ENCODE measurements at places on chromosomes 5 and 9.

- ATAC-seq = no peak
Observed at GRCh38 chr9:77464661-77465060, 183.5 kb downstream of the GNA14 start.

DNA sequence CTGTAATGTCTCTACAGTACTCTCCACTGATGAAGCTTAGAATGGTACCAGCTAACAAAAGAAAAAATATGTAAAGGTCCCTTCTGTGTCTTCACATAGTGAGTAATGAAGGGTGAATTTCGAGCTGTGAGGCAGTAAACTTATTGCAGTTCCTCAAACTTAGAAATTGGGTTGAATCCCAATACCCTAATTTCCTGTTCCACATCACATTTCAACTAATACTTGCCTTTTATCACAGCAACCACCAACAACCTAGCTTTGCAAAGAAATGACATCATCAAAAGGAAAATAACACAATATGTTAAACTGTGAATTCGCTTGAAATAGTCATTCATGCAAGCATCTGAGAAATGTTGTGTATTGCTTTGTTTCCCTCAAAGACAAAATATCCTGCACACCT lies 9.4 kb upstream of the TNFAIP8 start:
- ATAC-seq = no peak

DNA sequence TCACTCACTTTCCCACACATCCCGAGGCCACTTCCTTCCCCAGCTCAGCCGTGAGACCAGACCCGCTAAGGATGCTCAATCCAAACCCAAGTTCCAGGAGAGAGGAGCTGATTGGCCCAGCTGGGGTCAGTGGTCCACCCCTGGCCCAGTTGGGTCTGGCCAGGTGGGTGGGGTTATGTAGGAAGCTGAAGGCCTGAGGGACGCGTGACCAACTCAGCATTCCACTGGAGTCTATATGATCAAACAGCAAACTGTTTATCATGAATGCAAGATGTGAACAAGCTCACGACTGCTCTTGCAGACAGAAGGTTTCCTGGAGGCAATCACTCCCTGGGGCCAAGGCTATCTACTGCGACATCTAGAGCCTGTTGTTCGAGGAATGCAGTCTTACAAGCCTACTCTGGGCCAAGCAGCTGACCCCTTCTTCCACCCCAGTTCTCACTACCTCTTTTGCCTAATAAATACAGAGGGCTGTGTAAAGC lies 4.9 kb upstream of the RAPGEF1 start:
- no peak for ATAC-seq

DNA sequence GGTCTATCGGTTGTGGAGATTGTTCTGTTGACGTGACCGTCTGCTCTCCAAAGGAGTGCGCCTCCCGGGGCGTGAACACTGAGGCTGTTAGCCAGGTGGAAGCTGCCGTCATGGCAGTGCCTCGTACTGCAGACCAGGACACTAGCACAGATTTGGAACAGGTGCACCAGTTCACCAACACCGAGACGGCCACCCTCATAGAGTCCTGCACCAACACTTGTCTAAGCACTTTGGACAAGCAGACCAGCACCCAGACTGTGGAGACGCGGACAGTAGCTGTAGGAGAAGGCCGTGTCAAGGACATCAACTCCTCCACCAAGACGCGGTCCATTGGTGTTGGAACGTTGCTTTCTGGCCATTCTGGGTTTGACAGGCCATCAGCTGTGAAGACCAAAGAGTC lies 128.9 kb upstream of the DMRT1 start:
- ATAC-seq = no peak

GRCh38 chr5:96120120-96120519 lies 158.5 kb upstream of the ELL2 start:
- no peak for ATAC-seq

DNA sequence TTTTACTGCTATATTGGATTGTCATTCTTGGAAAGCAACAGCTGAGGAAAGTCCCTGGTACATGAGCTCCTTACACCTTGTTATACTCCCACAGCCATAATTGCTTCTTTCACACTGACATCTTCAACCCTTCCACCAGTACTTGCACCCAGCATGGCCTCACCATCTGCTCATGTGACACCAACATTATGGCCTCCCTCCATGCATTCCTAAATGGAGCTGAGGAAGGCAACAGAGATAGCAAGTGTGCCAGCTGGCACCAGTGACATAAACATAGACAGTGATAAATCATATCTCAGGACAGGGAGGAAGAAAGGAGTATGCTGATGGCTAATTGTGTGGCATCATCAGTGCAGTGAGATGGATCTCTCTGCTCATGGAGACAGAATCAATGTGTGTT lies 119.5 kb downstream of the BAAT start:
- ATAC-seq = no peak

DNA sequence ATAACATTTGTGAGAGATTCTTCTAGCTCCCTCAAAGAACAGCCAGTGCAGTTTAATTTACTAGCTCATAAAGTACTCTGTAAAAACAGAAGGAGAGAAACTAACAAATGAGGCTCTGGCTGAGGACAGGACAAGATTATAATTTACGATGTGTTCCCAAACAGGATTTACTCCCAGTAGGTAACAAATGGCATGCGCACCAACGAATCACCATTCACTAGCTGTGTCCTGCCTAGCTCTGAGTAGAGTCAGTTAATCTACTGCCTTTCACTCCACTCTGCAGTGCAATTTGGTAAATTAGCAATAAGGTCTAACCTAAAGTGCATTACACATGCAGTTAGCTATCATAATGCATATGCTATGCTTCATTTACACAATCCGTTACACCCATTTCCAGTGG lies 497.4 kb upstream of the CCNG1 start:
- no peak for ATAC-seq
